ENCODE measurements at places on chromosomes 11 and 22.

- no peak for DNase-seq
These were observed 8.8 kb downstream of the H19 start for GRCh38 chr11:1988667-1989317.

DNA sequence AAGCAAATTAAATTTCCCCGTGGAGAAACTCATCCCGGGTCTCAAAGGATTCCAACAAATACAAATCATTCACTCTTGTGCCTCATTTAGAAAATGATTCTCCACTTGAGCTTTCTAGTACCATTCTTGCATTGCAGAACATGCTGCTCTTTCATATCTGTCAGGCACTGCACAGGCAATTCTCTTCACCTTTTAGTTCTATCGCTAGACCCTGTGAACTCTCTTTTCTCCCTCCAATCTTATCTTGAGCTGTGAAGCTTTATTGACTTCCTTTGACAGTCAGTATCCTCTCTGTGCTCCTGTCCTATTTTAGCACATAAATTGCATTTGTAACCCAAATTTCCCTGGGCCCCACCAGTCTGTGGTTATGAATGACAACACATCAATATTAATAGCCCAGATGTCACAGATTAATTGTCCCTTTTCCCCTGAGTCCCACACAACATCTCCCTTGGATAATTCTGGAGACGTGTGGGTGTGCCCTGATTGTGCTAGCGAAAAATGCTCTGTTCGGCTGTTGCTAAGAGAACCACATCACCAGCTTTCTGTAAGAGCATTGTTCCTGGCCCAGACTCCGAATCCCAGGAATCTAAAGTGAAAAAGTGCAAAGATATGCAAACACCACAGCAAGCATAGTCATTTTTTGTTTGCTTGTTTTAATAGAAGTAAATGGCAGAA lies 22.4 kb upstream of the SC5D start:
- no peak for DNase-seq

DNA sequence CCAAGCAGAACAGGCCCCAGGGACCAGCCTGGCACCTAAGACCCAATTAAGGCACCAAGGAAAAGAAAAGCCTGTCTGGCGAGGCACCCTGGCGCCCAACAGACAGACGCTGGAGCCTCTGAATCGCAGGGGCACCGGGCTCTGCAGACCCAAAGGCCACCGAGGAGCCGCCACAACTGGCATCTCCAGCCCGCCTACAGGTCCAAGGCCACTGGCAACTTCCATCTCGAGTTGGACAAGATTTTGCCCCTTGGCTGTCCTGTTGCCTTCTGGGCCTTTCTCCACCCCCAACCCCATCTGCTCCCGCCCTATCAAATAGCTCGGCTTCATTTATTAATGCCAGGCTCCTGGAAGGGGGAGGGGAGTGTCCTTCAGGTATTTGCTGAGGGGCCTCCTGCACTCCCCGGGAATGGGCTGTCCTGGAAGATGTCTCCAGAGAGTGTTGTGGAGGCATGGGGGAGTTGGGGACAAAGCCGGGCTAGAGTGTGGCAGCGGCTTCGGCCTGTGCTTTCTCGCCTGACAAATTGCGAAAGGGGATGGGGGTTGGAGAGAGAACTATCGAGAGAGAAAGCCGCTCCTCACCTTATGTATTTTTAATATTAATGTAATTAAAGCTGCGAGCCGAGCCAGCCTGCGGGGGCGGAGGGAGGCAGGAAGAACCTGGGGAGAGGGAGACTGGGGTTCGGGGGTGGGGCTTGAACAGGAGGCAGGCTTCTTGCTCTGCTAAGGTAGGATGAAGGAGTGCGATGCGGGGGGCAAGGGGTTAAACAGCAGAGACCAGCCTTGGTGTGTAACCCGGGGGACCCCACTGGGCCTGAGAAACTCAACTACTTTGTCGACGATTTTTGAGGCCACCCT lies 2.0 kb downstream of the DSCAML1 start:
- DNase-seq = no peak

DNA sequence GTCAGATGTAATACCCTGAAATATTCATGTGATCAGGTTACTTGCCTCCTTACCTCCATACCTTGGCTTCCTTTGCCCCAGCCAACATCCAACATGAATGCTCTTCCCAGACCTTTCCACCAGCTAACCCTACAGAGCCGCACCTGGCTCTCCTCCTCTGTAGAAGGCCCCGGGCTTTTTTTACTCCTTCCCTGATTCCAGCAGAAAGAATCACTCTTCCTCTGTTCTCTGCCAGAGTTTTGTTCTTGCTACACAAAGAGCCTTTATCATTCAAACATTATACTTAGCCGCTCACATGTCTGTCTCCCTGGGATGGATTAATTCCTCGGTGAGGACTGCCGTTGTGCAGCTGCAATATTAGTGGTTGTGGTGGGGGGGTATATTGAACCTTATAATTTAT lies 116.8 kb upstream of the GRAMD1B start:
- DNase-seq = no peak

DNA sequence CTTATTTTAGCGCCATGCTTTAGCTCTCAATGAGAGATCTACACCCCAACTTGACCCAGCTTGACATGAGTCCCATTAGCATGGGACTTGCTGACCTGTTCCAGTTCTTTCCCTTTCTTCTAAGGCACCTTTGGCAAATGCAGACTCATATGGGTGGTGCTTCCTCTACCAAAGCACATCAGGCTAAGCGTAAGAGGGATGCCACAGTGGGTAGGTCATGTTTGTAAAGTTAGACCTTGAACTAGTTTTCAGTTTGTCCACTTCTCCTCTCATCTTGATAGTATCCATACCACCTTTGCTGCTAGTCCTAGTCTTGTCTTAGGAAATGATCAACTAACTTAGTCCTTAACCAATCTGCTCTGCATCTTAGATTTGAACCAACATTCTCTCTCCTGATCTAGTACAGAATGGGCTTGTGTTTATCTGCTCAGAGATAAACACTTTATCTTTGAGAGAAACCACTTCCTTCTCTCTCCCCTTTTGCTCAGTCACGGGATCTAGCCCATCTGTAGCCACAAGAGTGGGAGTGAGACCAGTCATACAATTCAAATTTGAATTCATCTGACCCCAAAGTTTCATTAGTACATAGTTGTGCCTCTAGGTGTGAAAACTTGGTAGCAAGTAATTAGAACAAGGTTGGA lies 72.1 kb upstream of the CD44 start:
- DNase-seq = no peak

DNA sequence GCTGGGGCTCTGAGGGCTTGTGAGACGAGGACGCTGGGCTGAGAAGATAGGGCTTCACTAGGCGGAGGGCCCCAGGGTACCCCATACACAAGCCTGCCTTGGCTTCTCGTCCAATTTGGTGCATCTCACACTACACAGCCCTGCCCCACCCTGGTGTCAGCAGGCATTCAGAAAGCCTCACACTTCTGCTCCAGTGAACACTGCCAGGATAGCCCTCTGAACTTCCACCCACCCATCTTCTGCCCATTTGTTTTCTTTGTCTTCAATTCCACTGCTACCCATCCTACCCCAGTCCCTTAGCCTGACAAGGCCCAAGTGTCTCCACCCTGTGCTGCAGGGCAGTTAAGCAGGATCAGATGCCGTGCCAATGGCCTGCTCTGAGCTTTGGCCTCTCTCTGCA lies 1.9 kb upstream of the BUD13 start:
- no peak for DNase-seq

GRCh38 chr22:20803696-20804324 lies 29.9 kb downstream of the SERPIND1 start:
- DNase-seq = peak; percentile 31

DNA sequence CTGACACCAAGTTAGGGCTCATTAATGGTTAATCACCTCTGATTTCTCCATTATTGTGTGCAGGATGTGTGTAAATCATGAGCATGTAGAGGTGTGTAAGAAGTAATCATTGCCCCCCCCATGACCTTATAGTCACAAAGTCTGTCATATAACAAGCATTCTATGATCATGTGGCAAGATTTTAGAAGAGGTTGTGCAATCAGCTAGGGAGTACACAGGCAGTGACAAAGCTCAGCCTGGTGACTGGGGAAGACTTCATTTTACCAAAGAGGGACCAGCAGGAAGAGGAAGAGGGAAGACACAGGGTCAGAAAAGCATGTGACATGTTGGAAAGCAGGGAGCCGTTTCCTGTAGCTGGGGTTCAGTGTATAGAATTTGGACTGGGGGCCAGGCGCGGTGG lies 176.5 kb upstream of the LARGE1 start:
- DNase-seq = no peak
